Colonic mucosa (tissue), 4 donors: ENCODE measurements at places on chromosomes 12 and 14.
A peak's percentile ranks its signal among the peaks of the same experiment; 100 is the strongest.

DNA sequence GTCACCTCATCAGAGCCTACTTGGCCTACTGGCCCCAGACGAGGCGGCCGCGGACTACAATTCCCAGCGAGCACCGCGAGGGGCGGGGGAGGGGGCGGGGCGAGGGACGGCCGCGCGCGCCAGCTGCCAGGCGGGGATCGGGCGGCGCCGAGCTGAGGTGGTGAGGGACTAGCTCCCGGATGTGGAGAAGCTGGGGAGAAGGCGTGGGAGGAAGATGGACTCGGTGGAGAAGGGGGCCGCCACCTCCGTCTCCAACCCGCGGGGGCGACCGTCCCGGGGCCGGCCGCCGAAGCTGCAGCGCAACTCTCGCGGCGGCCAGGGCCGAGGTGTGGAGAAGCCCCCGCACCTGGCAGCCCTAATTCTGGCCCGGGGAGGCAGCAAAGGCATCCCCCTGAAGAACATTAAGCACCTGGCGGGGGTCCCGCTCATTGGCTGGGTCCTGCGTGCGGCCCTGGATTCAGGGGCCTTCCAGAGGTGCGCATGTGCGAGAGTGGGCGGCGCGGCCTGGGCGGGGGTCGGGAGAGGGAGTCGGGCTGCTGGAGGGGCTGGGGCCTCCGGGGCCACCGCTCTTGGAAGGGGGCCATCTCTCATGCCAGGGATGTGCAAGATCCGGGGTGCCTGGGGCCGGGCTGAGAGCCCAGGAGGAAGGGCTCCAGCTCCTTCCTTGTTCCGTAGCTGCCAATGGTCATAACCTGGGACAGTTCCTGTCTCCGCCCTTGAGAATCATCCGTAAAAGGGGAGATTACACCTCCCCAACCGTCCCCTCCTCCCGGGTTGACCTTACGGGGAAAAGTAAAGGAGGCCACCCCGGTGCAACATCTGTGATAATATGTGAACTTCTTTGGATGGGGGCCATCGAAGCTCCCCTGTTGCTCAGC lies at the start of gene CMAS:
Gene CMAS, plus strand, starts transcription at position 129 of the 878 bp plus-strand sequence. Its CDS starts 86 bp downstream, at position 215.
- DNase-seq: peak; percentile 87
- H3K4me1 ChIP-seq: peaks cover 13% of the 10 kb centered on the region
- H3K4me3 ChIP-seq: peak within 1 kb of the TSS; percentile 98
- H3K36me3 ChIP-seq: no peaks in the 10 kb centered on the region
- no peaks in the 10 kb centered on the region for H3K27me3 ChIP-seq
- peak within 1 kb of the TSS; percentile 99 for H3K27ac ChIP-seq

DNA sequence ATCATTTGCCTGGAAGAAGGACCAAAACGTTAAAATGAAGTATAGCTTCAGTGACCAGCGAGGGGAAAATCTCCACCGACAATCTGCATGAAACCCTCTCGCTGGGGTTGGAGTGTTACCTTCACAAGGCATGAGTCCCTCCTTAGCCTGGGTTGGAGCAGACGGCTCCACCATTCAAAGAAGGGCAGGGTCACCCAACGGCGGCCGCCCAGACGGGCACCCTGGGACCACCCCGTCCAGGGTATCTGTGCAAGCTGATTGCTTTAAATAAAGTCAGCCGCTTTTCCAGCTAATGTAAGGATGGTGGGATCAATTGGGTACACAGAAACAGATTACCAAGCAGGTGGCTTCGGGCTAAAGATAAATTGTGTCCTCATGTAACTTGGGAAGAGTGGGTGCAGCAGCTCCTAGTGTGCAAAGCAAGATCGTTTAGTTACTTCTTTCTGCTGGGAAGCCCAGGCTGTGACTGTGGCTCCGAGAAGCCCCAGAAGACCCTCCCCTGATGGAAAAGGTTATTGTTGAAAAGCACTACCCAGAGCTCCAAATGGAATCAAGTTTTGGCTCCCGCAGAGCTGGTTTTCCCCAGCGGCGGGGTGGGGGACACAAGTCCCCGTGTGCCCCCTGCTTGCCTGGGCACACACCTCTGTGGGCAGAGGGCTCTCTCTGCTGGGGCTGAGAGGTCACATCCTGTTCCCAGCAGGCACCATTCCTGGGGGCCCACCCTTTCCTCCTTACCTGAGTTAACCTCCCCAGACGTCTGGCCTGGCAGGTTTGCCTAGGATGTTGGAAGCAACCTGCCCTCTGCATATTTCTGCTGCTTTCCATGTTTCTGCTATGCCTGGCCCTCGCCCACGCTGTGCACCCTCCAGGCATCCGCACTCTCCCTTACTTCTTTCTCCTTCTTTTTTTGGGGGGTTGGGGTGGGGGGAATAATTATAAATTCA lies 318.6 kb upstream of the DIO3 start:
- no peak overlapping the region for H3K4me3 ChIP-seq
- no peaks in the 10 kb centered on the region for H3K4me1 ChIP-seq
- no peak overlapping the region for H3K27ac ChIP-seq
- no peaks in the 10 kb centered on the region for H3K27me3 ChIP-seq
- no peak for DNase-seq

- DNase-seq: no peak
- no peak overlapping the region for H3K27ac ChIP-seq
- H3K4me1 ChIP-seq: no peaks in the 10 kb centered on the region
- H3K4me3 ChIP-seq: no peak overlapping the region
Observed at GRCh38 chr14:21712036-21712435, 38.4 kb upstream of the OR4E1 start.

DNA sequence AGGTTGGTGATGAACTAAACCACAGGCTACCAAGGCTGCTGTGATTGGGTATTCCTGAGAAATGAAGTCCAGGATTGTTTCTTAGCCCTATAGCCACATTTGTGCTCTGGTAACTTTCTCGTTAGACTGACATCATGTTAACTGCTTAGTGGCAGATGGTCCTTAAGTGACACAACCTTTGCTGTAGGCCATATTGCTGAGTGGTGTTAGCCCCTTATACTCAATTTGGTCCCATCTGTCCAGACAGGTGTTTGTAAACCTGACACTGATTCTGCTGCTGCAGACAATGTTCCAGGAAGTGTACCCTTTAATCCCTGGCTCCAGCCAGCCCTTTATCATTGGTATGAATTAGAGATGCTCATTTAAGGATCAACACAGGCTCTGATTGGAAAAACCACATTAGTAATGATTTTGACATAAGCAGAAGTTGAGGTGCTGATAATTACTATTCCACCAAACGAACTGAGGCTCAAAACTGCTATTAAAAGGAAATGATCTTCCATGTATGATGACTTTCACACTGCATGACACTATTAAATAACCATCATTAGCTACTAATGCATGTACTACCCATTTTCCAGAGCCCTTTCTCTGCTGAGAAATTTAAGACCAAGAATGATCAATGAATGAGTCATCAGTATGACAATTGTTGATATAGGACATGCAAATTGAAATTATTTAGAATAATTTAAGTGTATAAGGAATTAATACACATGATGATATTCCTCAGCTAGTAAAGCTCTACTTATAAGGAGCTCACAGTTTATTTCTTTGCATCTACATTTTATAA lies 3.6 kb upstream of the SSTR1 start:
- H3K36me3 ChIP-seq: no peaks in the 10 kb centered on the region
- DNase-seq: no peak
- H3K4me1 ChIP-seq: no peaks in the 10 kb centered on the region
- H3K27ac ChIP-seq: no peak overlapping the region
- H3K27me3 ChIP-seq: no peaks in the 10 kb centered on the region

- no peak overlapping the region for H3K4me3 ChIP-seq
- H3K36me3 ChIP-seq: no peaks in the 10 kb centered on the region
- H3K27ac ChIP-seq: no peak overlapping the region
Observed at GRCh38 chr14:73859145-73859544, 7.5 kb downstream of the PTGR2 start.

DNA sequence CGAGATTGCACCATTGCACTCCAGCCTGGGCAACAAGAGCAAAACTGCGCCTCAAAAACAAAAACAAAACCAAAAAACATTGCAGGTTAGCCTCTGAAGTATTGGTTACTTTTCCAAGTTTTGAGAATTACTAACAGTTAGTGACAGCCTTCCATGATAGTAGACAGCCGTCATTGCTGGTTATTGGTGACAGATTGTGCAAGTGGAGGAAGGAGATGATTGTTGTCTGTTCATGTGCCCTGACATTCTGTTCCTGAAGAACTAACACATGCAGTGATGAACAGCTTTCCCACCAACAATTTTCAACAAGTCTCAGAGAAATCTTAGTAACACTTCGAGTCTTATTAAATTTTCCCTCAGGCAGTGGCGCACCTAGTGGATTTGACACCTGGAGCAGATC lies 89.3 kb upstream of the NAP1L1 start:
- no peak overlapping the region for H3K27ac ChIP-seq
- no peak for DNase-seq
- H3K4me3 ChIP-seq: no peak overlapping the region
- H3K4me1 ChIP-seq: no peaks in the 10 kb centered on the region
- H3K27me3 ChIP-seq: no peaks in the 10 kb centered on the region

GRCh38 chr12:76921100-76921471 lies 42.3 kb upstream of the CSRP2 start:
- H3K4me3 ChIP-seq: no peak overlapping the region
- no peak for DNase-seq
- no peak overlapping the region for H3K27ac ChIP-seq
- H3K4me1 ChIP-seq: no peaks in the 10 kb centered on the region
- no peaks in the 10 kb centered on the region for H3K27me3 ChIP-seq
- H3K36me3 ChIP-seq: no peaks in the 10 kb centered on the region

- no peak for DNase-seq
- no peak overlapping the region for H3K27ac ChIP-seq
- H3K27me3 ChIP-seq: no peaks in the 10 kb centered on the region
- no peaks in the 10 kb centered on the region for H3K4me1 ChIP-seq
Observed at GRCh38 chr12:90084018-90084417, 375.4 kb upstream of the ATP2B1 start.

GRCh38 chr14:57068511-57068910 lies 200.2 kb downstream of the EXOC5 start:
- no peaks in the 10 kb centered on the region for H3K27me3 ChIP-seq
- H3K27ac ChIP-seq: no peak overlapping the region
- no peaks in the 10 kb centered on the region for H3K4me1 ChIP-seq
- H3K36me3 ChIP-seq: no peaks in the 10 kb centered on the region

- H3K27ac ChIP-seq: no peak overlapping the region
- no peak for DNase-seq
- H3K4me3 ChIP-seq: no peak overlapping the region
- no peaks in the 10 kb centered on the region for H3K4me1 ChIP-seq
Observed at GRCh38 chr12:92859650-92860386, 69.3 kb downstream of the EEA1 start.

GRCh38 chr12:109966546-109966945 lies 29.6 kb downstream of the GIT2 start:
- no peaks in the 10 kb centered on the region for H3K27me3 ChIP-seq
- no peak overlapping the region for H3K4me3 ChIP-seq
- peaks cover 8% of the 10 kb centered on the region for H3K4me1 ChIP-seq
- peaks cover 8% of the 10 kb centered on the region for H3K36me3 ChIP-seq

GRCh38 chr12:14921218-14921617 lies 17.1 kb downstream of the ERP27 start:
- H3K27me3 ChIP-seq: no peaks in the 10 kb centered on the region
- no peak for DNase-seq
- no peaks in the 10 kb centered on the region for H3K36me3 ChIP-seq

DNA sequence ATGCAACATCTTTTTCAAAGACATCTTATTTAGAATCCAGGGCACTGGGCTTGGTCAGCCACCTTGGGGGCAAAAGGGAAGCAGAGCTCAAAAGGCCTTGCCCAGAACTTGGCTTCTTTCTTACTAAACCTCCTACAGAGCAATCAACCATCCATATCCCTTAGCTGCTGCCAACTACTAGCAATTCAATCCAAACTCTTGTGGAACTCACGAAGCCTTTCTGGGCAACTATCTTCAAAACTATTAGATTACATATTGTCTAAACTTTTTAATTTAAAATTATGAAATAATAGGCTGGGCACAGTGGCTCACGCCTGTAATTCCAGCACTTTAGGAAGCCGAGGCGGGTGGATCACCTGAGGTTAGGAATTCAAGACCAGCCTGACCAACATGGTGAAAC lies 95.5 kb downstream of the PAWR start:
- H3K4me3 ChIP-seq: no peak overlapping the region
- H3K27ac ChIP-seq: no peak overlapping the region
- no peaks in the 10 kb centered on the region for H3K27me3 ChIP-seq
- no peaks in the 10 kb centered on the region for H3K36me3 ChIP-seq
- no peaks in the 10 kb centered on the region for H3K4me1 ChIP-seq
